ENCODE measurements at places on chromosomes 6 and 20. TPM values are rescaled to one million over a fixed set of nuclear protein-coding genes. Genes with fewer than 3 reads are reported as not detected.

DNA sequence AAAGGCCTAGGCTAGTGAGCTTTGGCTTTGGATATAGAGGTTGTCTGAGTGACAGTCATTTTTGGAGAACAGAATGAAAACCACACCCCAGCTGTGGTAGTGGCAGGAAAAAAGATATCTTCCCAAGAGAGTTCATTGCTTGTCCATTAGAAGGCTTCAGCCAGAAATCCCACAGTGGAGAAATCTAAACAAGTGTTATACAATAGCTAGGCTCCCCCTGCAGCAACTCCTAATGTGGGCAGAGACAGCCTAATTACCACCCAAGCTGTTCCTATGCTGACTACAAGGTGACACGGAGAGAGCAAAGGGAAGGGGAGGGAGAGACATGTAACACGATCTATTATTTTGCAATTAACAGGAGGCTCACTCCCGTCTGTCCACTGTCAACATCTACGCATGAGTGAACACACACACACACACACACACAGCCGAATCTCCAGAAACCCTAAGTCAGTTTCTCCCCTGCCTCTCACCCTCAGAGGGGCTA, 147.5 kb upstream of the TCF21 start:
- H3K27ac ChIP-seq: no peak overlapping the region
- H3K36me3 ChIP-seq: no peaks in the 10 kb centered on the region
- no peaks in the 10 kb centered on the region for H3K4me1 ChIP-seq
- H3K4me3 ChIP-seq: no peak overlapping the region
- no peak for DNase-seq

GRCh38 chr6:20946890-20947289, 412.6 kb downstream of the CDKAL1 start:
- H3K36me3 ChIP-seq: no peaks in the 10 kb centered on the region
- no peak overlapping the region for H3K4me3 ChIP-seq
- no peak for DNase-seq
- H3K4me1 ChIP-seq: no peaks in the 10 kb centered on the region
- no peak overlapping the region for H3K27ac ChIP-seq
- H3K27me3 ChIP-seq: no peaks in the 10 kb centered on the region

GRCh38 chr20:21564127-21564773, 50.4 kb upstream of the NKX2-2 start:
- peak; percentile 66 for DNase-seq
- H3K4me3 ChIP-seq: no peak overlapping the region

Gene SYNJ2
- total RNA-seq: 15.3 TPM

DNA sequence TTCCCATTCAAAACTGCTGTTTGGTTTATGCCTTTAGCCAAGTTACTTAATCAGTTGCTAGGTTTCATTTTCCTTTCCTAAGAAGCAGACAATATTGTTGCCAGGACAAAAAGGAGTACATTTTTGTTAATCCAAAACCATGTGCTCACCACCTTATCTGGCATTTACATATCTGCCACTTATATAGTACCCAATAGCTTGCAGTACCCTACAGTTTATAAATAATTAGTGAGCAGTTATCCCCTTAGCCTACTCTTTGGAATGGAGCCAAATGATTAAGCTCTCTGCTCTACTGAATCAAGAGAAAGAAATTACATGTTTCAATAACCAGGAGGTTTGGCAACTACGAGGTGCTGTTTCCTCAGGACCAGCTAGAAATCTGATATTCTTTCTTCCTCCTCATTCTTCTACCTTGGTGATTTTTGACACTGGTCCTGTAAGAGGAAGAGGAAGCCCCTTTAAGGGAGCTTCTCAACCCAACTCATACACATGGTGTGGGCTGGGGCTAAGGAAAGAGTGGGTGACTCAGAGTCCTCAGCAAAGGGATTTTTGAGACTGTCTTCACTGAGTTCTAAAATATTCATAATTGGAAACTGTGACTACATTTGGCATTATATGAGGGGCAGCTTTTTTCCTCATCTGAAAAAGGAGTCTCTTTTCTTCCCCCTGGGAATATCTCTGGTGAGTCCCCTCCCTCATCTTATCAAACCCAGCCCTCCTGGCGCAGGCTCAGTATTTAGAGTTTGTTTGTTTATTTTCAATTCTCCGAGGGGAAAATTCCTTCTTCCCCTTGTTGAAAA, 1.5 kb downstream of the ZNFX1 start:
- no peak for DNase-seq
- H3K4me1 ChIP-seq: peaks cover 27% of the 10 kb centered on the region
- peak overlapping the region; percentile 88 for H3K4me3 ChIP-seq
- peak overlapping the region; percentile 94 for H3K27ac ChIP-seq

Gene SCRT2
- not detected for total RNA-seq

Gene WFDC2
- total RNA-seq: 109 TPM

Gene USP49
- total RNA-seq: 9.8 TPM

- DNase-seq: peak; percentile 19
- peaks cover 9% of the 10 kb centered on the region for H3K4me1 ChIP-seq
- no peak overlapping the region for H3K4me3 ChIP-seq
- peaks cover 4% of the 10 kb centered on the region for H3K36me3 ChIP-seq
- no peak overlapping the region for H3K27ac ChIP-seq
- H3K27me3 ChIP-seq: no peaks in the 10 kb centered on the region
Measured at GRCh38 chr6:152391179-152391880, 245.8 kb downstream of the SYNE1 start.

Gene HINT3
- 27.6 TPM for total RNA-seq

Gene BMP7
- total RNA-seq: 34.0 TPM

- peak; percentile 5 for DNase-seq
- H3K4me1 ChIP-seq: peaks cover 22% of the 10 kb centered on the region
- H3K27me3 ChIP-seq: no peaks in the 10 kb centered on the region
- H3K27ac ChIP-seq: no peak within 1 kb of the TSS
- no peaks in the 10 kb centered on the region for H3K36me3 ChIP-seq
Measured at GRCh38 chr6:70956451-70957283, at the start of gene B3GAT2. TSS of gene B3GAT2 (minus strand) at chr6:70957060. CDS start at chr6:70956429, 631 bp downstream.

GRCh38 chr6:129617986-129618385, 92.0 kb downstream of the ARHGAP18 start:
- peak overlapping the region; percentile 32 for H3K27ac ChIP-seq
- DNase-seq: no peak
- no peaks in the 10 kb centered on the region for H3K27me3 ChIP-seq
- H3K4me1 ChIP-seq: peaks cover 9% of the 10 kb centered on the region
- H3K36me3 ChIP-seq: no peaks in the 10 kb centered on the region
- no peak overlapping the region for H3K4me3 ChIP-seq

Gene VIP
- not detected for total RNA-seq

- DNase-seq: peak; percentile 73
- H3K4me3 ChIP-seq: no peak overlapping the region
- H3K27ac ChIP-seq: peak overlapping the region; percentile 14
- no peaks in the 10 kb centered on the region for H3K27me3 ChIP-seq
Measured at GRCh38 chr6:43856005-43856765, 86.2 kb downstream of the VEGFA start.

Gene KIAA0408
- 3.6 TPM for total RNA-seq

DNA sequence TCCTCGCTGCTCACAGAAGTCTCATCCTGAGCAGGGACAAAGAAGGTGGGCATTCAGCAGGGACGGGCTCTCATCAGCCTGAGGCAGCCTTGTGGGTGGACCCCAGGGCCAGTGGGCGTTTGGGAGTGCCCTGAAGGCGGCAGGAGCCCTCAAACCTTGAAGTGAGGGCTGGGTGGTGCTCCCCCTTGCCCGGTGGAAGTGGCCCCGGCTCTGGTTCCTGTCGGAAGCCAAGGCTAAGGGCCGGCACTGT, 110.5 kb downstream of the NOL4L start:
- no peaks in the 10 kb centered on the region for H3K36me3 ChIP-seq
- H3K27me3 ChIP-seq: no peaks in the 10 kb centered on the region
- peak overlapping the region; percentile 96 for H3K27ac ChIP-seq
- H3K4me1 ChIP-seq: peaks cover 47% of the 10 kb centered on the region
- H3K4me3 ChIP-seq: no peak overlapping the region

- no peak overlapping the region for H3K27ac ChIP-seq
- no peaks in the 10 kb centered on the region for H3K27me3 ChIP-seq
- DNase-seq: no peak
- no peak overlapping the region for H3K4me3 ChIP-seq
Measured at GRCh38 chr6:102355578-102355977, 962.1 kb downstream of the GRIK2 start.

GRCh38 chr6:24257282-24257681, 100.6 kb downstream of the DCDC2 start:
- H3K36me3 ChIP-seq: no peaks in the 10 kb centered on the region
- no peak overlapping the region for H3K4me3 ChIP-seq
- DNase-seq: peak; percentile 41
- no peak overlapping the region for H3K27ac ChIP-seq

GRCh38 chr6:17002123-17002522, 99.7 kb upstream of the STMND1 start:
- H3K4me3 ChIP-seq: no peak overlapping the region
- H3K27ac ChIP-seq: no peak overlapping the region
- peaks cover 2% of the 10 kb centered on the region for H3K4me1 ChIP-seq
- DNase-seq: no peak
- H3K27me3 ChIP-seq: no peaks in the 10 kb centered on the region
- H3K36me3 ChIP-seq: no peaks in the 10 kb centered on the region

DNA sequence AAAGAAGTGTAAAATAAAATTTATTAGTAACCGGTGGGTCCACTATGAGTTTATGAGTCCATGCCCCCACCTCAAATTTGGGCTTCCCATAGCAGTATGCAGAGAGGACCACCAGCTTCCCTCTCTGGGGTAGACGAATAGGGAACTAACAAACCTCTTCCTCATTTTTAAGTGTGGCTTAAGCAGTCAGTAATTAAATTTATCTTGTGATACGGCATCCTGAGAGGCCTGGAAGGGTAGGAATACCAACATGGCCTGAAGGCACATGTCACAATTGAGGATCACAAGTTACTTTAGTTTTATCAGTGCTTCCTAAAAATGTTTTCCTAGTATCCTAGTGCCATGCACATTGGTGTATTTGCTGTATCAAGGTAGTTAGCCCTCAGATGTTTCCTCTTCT, 239.9 kb downstream of the HIVEP2 start:
- no peaks in the 10 kb centered on the region for H3K27me3 ChIP-seq
- no peak overlapping the region for H3K27ac ChIP-seq
- DNase-seq: no peak

DNA sequence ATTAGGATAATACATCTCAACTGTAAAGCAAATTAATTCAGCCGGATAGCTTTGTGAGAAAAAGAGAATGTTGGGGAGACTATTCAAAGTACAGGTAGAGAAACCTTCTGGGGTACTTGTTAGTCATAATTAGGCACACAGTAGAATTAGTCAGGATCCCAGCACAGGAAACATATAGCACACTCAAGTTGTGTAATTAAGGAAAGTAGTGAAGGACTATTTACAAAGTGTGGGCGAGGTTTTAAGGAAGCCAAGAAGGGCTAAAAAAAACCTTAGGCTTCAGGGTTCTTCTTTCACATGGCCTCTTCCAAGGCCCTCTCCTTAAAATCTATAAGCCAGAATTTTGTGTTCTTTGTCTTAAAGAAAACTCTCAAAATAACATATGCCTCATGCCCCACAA, 126.7 kb downstream of the RTN4IP1 start:
- no peak overlapping the region for H3K4me3 ChIP-seq
- H3K36me3 ChIP-seq: no peaks in the 10 kb centered on the region
- H3K4me1 ChIP-seq: no peaks in the 10 kb centered on the region
- H3K27me3 ChIP-seq: no peaks in the 10 kb centered on the region

Gene CSNK2A1
- 88.0 TPM for total RNA-seq

- H3K36me3 ChIP-seq: no peaks in the 10 kb centered on the region
- H3K27ac ChIP-seq: no peak overlapping the region
- no peak overlapping the region for H3K4me3 ChIP-seq
- DNase-seq: no peak
- H3K27me3 ChIP-seq: no peaks in the 10 kb centered on the region
Measured at GRCh38 chr20:43894491-43894890, 20.2 kb upstream of the TOX2 start.

DNA sequence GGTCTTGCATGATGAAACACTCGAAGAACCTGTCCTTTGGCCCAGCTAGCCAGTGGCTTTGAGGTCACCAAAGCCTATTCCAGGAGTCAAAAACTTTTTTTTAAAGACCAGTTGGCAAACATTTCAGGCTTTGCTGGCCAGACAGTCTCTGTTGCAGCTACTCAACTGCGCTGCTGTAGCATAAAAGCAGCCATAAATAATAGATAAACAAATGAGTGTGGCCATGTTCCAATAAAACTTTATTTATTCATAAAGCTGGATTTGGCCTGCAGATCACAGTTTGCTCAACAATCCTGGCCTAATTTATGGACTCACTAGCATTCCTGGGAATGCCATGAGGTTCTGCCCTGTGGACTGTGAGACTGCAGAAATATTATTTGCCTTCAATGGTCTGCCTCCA, 68.8 kb upstream of the LTV1 start:
- no peak overlapping the region for H3K4me3 ChIP-seq
- peaks cover 25% of the 10 kb centered on the region for H3K4me1 ChIP-seq
- no peaks in the 10 kb centered on the region for H3K36me3 ChIP-seq
- H3K27ac ChIP-seq: peak overlapping the region; percentile 5

Gene ZC3H12D
- total RNA-seq: 1.2 TPM

Gene PPP1R11
- 59.4 TPM for total RNA-seq

DNA sequence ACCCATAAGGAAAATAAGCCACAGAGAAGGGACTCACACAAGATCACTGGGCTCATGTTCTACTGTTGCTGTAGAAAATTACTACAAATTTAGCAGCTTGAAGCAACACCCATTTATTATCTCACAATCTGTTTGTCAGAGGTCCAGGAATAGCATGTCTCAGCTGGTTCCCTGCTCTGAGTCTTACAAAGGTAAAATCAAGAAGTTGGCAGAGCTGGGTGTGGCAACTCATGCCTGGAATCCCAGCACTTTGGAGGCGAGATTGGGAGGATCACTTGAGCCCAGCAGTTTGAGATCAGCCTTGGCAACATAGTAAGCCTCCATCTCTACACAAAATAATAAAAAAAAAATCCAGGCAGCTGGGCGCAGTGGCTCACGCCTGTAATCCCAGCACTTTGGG, 28.5 kb upstream of the ZNF831 start:
- H3K4me3 ChIP-seq: no peak overlapping the region
- H3K27me3 ChIP-seq: no peaks in the 10 kb centered on the region
- no peaks in the 10 kb centered on the region for H3K36me3 ChIP-seq
- no peak overlapping the region for H3K27ac ChIP-seq

DNA sequence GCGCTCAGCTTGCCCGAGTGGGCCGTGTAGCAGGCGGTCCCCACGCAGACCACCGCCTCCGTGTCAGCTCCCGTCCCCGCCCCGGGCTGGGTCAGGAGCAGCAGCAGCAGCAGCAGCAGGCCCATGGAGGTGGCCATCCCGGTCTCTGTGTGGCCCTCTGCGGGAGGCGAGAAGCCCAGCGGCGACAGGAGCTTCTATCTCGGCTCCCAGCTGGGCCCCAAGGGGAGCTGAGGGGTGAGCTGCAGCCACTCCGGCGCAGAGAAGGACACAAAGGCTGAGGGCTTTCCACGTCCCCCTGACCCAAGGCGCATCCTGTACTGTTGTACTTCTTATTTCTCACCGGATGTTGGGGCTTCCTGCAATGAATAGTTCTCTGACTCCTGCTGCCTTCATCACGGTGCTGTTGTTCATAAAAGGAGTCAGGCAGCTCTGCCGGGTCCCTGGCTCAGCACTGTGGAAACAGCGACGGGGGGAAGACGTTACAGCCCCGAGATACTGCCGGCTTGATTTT, at the start of gene CD93:
Gene CD93 (minus strand): TSS at position 269 of the 511 bp plus-strand sequence. CDS start 132 bp downstream, at position 137.
- H3K4me3 ChIP-seq: no peak within 1 kb of the TSS
- no peaks in the 10 kb centered on the region for H3K36me3 ChIP-seq
- no peak for DNase-seq
- H3K27ac ChIP-seq: peak within 1 kb of the TSS; percentile 85
